ENCODE measurements at places on chromosomes 2 and 18.

- no peak for DNase-seq
These were observed 219.7 kb upstream of the STK17B start for GRCh38 chr2:196391149-196391479.

DNA sequence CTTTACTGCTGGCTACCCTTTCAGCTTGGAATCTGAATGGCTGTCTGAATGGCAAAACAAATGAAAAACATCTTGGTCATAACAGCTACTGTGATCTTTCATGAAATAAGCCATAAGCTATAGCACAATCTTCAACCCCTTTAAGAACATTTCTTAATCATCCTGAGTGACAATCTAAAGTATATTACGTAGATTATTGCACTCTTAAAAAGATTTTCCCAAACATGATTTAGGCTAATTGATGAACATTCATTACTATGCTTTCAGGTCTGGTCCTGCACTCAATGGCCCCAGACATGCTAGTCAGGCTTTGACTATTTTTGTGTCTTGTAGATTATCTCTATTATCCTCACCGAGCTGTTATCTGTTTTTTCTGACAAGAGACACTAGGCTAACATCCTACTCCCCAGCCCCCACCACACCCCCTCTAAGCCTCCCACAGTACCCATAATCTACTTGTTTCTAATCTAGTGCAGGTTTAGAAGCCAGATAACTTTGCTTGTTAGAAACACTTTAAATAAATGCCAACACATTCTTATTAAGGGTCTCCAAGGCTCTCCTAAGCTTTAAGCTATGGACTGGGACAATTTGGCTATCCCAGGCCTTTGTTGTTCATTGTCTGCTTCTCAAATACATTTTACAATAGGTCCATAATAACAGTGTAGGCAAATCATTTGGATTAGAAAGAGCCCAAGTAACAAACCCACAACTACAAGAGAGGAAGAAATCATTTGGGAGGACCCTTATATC is 4.2 kb downstream of the SMAD2 start:
- DNase-seq = no peak

DNA sequence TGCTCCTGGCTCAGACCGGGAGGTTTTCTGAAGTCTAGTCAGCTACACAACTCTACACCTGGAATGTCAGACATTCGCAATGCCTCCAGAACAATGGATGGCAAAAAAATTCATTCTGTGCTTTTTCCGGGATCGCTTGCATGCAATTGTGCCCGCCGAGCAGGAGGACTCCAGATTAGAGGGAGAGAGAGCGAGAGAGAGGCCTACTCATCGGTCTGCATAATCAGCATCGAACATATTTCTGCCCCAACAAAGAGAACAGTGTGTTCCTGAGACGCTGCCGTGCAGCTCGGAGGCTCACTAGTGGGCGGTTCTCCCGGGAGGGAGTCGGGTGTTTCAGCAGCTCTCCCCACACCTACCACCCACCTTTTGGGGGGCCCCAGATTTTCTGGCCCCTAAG is 117.1 kb downstream of the KLHL29 start:
- no peak for DNase-seq

- DNase-seq = no peak
These were observed 771 bp upstream of the IGFBP2 start for GRCh38 chr2:216632346-216632951.

GRCh38 chr2:217193431-217194340 is 333.8 kb upstream of the TNP1 start:
- peak; percentile 66 for DNase-seq

GRCh38 chr2:62966991-62967390 is 83.6 kb upstream of the OTX1 start:
- DNase-seq = no peak

- no peak for DNase-seq
These were observed 40.0 kb downstream of the BIN1 start for GRCh38 chr2:127066942-127067341.

GRCh38 chr2:112055730-112056625 is 909 bp downstream of the TMEM87B start:
- DNase-seq = peak; percentile 22

DNA sequence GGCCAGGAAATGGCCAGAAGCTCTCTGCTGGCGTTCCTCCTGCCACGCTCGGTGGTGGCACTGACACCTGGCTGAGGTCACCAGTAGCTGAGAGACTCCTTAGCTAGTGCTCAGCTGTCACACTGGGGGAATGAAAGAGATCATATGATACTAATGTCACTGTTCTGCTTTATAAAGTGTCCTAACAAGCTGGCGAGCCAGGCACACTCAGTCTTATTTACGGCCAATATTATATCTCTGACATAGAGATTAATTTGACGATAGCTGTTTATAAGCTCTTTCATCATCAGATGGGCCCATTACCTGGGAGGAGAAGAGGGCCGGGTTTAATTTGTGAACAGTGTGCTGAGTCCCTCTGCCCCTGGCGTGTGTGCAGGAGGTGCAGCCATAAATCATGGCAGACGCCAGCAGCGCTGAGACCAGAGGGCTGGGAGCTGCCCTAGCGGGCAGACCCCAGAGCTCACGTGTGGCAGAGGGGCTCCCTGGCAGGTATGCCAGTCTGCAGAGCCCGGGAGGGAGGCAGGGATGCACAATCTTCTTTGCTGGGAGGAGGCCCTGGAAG is 246.5 kb downstream of the HAUS1 start:
- no peak for DNase-seq

DNA sequence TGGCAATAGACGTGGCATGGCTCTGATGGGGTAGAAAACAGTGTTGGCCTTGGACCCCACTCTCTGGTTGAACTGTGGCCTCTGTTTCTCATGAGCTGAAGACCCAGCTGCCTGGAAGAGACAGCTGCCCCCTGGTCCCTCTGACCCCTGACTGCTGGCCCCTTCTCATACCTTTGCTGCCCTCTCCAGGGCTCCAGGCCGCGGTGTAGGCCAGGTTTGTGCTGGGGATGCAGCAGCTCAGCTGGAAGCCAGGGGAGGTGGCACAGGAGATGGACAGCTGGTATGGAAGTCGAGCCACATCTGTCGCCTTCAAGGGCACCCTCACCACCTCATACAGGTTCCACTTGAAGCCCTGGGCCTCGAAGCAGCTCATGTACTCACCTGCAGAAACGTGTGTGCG is 31.7 kb upstream of the SELENOI start:
- no peak for DNase-seq

- no peak for DNase-seq
These were observed 15.7 kb downstream of the CCBE1 start for GRCh38 chr18:59681521-59682004.

DNA sequence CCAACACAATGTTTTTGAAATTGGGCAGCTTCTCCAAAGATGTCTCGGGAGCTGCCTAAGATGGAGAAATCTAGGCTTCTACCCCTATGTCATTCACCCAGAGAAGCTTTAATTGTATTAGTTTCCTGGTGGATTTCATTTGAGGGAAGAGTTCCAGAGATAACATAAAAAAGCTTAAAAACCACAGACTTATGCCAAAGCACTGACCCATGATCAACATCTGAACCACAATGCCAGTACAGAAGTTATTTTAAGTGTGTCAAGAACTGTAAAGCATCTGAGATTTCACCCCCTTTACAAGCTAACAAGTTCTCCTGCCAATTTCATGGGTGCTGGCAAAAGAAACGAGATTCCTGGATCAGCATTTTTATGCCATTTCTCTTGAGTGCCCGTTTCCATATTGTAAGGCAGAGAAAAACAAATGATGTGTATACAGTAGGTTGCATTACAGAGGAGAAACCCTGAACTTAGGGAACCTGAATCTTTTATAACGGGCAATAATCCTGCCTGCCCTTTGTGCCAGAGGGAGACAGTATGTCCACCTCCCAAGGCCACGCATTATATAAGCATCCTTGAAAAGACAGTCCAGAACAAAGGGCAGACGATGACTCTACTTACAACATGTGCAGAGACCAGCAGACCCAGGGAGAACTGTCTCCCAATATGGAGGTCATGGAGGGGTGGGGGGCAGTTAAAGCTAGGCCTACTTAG is 44.1 kb downstream of the MREG start:
- no peak for DNase-seq

GRCh38 chr2:20222014-20222768 is 2.7 kb downstream of the SDC1 start:
- no peak for DNase-seq

- no peak for DNase-seq
These were observed 11.9 kb downstream of the STON1 start for GRCh38 chr2:48541666-48542389.

DNA sequence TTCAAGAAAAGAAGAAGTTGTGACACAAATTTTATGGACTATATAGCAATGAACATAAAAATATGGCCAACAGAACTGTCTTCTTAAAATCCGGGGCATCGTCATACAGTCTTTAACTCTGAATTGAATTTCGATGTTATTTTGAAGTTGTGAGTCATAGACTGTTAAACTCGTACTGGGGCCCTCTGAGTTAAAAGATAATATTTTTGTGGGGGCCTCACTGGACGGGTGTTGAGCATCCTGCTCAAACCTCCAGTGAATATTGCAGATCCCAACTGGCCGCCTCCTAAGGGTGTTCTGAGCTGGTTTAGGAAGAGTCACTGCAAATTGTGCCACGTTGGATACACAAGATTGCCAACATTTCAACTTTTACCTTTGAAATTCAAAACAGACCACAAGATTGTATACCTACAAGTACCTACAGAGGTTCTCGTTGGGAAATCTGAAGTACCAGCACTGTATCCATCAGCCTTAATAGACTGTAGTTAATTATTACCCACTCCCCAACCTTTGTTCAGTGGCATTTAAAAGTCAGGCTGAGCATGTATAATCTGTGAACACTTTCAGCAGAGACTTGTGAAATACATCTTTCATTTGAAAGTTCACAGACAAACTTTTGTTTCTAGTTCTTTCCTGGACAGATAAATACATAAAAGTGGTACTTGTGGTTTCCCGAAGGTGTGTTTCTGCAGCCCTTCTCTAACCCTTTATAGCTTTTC is 27.8 kb downstream of the KLHL23 start:
- no peak for DNase-seq

GRCh38 chr2:235194351-235194750 is 242.5 kb downstream of the SH3BP4 start:
- no peak for DNase-seq

- DNase-seq = no peak
These were observed 15.6 kb downstream of the IL18RAP start for GRCh38 chr2:102438578-102438977.

- no peak for DNase-seq
These were observed 84.0 kb downstream of the BMPR2 start for GRCh38 chr2:202460119-202460518.

DNA sequence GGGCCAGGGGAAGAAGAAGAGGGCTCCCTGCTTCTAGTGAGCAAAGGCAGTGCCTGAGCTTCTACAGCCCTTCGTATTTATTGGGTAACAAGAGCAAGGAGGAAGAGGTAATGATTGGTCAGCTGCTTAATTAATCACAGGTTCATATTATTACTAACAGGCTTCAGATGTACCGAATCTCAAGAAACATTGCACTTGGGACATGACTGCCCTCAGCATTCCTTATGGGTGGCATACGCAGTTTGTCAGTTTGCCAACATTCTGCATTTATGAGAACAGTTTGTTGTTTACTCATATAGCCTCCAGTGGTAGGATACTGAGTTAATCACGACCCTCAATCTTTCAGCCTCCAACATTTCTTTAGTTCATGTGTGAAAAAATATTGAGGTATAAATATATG is 84.5 kb downstream of the HIBCH start:
- DNase-seq = no peak

DNA sequence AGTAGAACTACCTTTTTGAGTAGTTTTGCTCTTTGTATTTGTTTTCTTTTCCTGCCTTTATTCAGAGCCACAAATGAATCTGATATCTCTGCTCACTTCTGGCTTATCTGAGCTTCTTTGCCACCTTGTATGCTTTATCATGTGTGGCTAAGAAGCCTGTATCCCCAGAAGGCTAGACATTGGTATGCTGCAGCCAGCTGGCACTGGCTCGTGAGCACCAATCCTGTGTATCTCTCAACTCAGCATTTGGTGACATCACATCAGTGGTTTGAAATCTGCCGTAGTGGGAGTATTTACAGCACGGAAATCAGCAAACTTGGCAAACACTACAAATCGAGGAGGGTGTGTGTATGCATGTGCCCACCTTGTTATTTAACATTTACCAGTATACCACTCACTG is 183.7 kb upstream of the LHCGR start:
- no peak for DNase-seq

- DNase-seq = no peak
These were observed 119.9 kb downstream of the CCBE1 start for GRCh38 chr18:59577386-59577655.

DNA sequence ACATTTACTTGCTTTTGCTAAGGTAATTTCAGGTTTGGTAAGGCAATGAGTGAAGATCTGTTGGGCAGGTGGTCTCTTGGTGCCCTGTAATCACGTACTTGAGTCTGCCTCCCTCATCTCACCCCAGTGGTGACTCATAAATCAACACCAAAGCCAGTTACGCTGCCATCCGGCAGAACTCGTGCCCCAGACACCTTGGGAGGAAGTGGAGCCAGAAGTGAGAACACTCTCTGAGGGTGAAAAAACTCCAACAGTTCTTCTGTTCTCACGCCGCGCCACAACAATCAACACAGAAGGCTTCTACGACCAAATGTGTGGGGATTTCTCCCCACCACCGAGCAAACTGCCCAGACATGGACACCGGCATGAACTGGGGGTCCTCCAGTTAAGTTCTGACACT is 206.2 kb downstream of the ARL4C start:
- DNase-seq = no peak

- no peak for DNase-seq
These were observed 147.6 kb upstream of the COPS8 start for GRCh38 chr2:236938126-236938525.

DNA sequence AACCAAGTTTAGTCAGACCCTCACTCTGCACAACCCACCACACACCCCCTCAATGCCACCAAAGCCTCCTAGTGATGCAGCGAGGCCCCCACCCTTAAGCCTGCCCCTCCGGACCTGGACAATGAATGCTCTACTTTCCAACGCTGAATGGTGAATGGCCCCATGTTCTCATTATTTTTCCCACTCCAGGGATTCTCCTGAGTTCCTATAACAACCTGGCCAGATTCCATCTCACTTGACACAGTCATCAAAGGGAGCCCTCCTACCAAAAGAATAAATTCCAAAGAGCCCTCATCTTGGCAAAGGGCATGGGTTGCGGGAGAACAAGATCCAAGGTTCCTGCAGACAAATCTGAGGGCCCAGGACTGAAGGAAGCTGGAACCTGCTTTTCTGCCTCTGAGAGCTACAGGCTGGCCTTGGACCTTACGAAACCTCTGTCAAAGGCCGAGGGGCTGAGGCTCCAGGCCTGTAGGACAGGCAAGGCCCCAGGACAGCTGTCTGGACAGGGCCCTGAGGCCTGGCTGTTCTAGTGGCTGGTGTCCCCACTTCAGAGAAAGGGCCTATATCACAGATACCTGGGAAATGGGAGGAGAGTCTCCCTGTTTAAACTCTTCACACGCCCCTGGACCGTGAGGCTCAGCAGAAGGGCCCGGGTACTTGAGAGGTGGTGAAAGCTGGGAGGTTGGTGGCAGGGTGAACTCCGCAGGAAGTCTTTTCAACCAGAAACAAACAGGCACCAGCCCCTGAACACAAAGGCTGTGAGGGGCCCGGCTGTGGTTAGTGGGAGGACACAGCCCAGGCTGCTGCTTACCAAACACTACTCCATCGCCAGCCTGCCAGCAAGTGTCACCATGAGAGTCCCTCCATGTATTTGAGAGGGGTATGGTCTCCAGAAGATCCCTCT is 27.3 kb downstream of the SFXN5 start:
- DNase-seq = no peak

- DNase-seq = no peak
These were observed 82.3 kb upstream of the ASAP2 start for GRCh38 chr2:9124231-9124741.
